Fibroblast of mammary gland (primary cell): ENCODE measurements at places on chromosomes 4 and X.
A peak's percentile ranks its signal among the peaks of the same experiment; 100 is the strongest.

DNA sequence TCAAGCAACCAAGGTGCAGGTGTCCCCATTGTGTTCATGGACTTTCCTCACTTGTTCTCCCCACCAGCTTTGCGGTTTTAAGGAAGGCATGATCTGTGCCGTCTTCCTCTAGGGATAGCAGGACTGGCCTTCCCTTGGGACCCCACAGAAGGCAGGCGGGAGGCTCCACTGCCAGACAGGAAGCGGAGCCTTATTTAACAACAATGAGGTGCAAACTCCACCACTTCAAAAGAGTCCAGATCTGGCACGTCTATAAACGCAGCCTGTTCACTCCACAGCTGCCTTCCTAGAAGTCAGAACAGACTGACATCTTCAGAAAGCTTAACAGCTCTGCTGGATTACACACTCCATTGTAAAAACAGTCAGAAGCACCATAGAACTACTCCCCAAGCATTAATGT is 1.7 kb upstream of the GPR143 start:
- DNase-seq = no peak

- peak; percentile 36 for DNase-seq
Observed at GRCh38 chr4:84944947-84945346, 21.5 kb downstream of the WDFY3 start.

DNA sequence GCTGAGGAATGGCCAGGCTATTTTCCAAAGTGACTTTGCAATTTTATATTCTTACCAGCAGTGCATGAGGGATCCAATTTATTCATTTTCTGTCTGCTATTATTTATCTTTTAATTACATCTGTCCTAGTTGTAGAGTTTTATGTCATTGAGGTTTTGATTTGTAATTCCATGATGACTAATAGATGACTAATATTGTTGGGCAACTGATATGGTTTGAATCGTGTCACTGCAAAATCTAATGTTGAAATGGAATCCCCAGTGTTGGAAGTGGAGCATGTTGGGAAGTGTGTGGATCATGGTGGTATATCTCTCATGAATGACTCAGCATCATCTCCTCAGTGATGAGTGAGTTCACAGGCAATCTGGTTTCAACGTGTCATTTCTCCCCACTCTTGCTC is 201.5 kb downstream of the TBX22 start:
- DNase-seq = peak; percentile 78

DNA sequence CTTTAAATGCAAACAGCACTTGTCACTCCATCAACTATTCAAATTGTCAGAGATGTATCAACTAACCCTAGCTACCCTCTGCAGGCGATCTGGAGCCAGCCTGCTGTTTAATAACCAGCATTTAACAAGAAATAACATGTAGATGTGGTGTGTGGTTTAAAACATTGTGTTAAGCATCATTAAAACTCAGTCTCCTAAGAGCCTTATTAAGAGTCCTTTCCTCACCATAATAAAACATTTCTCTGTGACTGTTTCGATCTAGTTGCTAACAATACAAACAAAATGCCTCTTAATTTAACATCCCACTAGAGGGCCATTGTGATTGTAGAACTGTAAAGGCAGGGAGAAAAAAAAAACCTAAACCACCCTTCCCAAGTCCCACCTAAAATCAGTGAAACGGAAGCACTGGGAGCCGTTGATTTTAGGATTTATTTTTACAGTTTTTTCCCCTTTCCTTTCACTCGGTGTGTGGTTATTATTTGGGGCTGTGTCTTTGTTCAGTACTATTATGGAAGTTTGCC is 708.6 kb downstream of the C4orf33 start:
- no peak for DNase-seq

DNA sequence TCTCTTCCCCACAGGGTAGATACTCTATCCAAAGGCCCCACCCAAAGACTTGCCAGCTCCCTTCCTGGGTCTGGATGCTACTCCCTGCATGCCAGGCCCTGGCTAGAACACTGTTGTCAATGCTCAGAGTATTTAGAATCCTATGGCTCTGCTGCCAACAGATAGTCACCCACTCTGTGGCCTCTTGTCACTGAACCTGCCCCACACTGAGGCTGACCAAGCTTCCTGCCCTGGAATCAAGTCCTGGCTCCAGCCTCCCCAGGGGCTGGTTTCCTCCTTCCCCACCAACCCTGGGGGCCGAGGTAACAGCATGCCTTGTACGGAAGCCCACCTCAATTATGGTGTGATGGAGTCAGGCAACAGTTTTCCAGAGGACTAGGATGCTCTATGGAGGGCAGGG is 63.3 kb downstream of the EFNB1 start:
- DNase-seq = no peak

DNA sequence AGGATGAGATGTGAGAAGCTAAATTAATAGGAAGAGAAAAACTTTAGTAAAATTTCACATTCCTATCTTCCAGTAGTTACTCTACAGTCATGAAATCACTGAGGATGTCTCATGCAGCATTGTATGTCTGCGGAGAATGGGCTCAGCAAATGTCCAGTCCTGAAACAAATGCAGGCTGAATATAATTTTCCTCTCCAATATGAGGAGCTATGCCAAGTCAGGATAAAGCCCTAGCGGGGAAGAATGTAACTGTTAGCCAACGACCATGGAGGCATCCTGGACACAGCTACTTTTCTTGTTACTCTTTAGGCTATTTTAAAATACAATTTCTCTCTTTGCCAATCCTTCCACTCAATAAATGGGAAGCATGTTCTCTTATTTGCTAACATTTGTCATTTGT is 127.7 kb downstream of the PRKX start:
- no peak for DNase-seq

DNA sequence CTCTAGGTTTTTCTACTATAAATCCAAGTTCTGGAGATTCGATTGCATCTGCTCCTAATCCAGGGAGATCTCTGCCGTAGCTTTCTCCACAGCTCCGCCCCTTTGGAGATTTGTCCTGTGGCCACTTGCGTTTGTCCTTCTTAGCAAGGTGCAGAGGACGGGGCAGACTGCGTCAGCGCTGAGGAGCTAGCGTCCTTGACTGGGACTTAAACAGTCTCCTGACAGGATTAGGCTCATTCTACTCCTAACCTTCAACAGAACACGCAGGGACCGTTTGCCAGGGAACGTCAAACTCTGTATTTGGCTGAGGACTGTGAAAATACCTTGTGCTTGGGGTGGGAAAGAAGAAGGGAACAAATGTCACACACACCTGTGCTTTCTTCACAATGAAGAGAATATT is 38.6 kb downstream of the SORBS2 start:
- DNase-seq = no peak

DNA sequence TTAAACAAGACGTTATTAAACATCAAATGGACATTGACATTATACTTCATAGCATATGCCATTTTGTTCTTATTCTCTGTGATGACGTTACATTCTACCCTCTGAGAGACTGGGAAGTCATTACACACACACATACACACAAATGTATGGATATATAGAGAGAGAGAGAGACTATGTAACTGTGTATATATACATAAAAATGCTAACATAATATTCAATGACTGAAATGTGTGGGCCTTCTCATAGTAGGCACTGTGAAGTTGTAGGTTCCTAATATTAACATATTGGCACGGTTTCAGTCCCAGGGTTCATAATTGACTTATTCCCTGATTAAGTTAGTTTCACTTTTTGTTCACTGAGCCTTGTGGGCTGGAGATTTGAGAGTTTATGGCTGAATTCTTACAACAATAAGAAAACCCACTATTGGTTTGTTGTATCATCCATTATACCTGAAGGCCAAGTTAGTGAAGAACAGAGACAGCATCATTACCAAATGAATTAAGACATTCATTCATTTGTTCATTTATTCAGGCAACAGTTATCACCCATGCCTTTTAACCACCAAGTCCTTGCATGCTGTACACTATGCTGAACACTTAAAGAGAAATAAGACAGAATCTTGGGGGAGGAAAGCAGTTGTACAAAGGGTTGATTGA is 68.5 kb downstream of the GAB1 start:
- DNase-seq = no peak

DNA sequence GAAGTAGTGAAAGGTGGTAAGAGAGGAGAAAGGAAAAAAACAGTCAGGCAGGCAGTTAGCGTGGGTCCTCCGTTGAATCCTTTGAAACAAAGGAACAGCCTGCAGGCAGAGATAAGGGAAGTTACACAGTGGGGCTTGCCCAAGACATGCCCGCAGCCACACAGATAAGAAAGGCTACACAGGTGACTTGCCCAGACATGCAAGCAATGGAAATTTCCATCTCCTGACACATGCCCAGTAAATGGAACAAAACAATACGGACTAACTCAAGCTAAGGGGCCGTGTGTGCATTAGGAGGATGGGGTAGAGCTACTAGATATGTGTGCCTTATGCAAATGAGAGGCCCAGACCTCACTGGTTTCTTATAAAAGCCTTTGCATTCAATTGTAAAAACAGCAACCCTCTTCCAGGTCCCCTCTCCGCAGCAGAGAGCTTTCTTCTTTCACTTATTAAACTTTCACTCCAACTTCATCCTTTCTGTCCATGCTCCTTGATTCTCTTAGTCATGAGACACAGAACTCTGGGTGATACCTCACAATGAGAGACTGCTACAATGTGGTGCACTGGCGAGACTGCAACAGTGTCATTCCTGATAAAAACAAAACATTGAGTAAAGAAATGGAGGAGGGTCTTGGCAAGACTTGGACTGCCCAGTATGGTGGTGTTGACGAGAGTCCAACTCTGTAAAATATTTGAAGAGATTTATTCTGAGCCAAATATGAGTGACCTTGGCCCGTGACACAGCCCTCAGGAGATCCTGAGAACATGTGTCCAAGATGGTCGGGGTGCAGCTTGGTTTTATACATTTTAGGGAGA is 997.4 kb upstream of the PRKX start:
- no peak for DNase-seq

DNA sequence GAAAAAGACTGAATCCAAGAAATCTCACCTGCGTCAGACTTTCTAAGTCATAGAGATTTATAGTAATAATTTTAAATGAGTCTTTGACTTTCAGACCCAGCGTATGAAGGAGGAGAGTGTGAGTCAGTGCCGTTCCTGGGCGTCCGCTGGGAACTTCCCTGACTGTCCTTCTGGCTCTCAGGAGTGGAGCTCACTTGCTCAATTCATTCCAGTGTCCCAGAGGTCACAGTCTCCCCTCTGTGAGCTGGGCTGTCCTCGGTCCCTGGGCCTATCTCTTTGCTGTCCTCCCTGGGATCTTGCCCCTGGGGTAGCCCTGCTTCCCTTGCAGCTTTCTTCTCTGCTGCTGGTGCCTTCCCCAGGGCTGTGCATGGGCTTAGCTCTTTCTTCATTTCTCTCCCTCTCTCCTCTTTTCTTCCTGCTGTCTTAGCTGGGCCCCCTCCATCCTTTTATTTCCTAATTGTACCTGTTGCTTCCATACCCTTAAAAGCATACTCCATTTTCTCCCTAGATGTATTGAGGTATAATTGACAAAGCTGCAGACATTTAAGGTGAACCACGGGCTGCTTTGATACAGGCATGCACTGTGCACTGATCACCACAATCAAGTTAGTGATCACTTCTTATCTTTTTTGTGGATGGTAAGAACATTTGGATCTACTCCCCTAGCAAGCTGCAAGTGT is 11.6 kb downstream of the SORBS2 start:
- no peak for DNase-seq

DNA sequence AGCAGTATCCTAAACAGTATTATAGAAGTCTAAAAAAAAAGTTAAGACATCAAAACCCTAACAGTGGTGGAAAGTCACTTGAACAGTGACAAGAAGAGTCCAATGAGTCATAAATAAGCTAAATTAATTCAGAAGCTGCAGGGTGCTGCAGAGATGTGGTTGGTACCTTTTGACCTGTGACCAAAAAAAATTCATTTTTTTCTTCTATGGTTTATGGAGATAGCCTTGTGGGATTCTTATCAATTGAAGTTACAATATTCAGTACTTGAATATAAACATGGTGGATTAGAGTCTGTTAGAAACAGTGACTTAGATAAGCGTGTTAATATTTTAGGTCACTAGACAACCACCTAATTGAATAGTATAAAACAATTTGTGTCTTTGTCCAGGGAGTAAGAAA is 35.4 kb downstream of the CCSER1 start:
- no peak for DNase-seq

DNA sequence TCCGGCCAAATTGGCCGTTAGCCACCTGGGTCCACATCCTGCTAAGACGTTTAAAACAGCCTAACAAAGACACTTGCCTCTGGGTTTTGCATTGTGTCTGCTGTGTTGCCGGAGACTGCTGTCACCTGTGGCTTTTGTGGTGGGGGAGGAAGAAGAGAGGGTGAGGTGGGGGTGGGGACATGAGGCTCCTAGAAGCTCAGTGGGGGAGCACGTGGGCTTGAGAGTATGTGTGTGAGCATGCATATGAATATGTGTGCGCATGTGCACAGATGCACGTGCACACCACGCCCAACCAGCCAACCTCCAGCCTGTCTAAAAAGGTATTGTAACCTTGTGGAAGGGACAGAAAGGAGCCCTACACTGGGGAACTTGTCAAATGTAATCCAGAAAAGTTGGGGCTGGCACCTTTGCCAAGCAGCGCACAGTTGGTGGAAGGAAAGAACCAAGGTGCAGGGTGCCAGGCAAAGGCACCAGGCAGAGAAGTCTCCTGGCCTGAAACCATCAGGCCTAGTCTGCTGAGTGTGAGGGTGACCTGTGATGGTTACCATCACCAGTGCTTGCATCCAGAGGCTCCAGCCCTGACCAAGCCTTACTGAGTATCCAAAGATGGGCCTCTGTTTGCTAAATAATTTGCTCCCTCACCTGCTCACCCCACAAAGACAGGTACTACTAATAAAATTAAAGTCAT is 10.1 kb upstream of the SASH3 start:
- no peak for DNase-seq

DNA sequence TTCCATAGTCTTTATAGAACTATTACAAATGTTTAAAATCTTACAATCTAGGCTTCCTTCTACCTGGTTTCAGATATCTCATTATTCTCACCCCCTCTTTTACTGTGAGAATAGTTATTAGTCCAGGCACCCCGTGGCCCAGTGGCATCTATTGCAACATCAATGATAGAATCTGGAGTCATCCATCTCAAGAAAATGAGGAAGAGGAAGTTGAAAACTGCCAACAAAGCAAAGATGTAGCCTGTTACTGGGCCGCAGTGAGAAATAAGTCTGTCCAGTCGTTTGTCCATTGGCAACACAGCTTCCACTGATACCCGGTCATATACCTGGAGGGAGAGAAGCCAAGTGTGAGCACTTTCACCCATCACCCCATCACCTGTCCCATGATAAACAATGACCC is 6.0 kb upstream of the ASB11 start:
- no peak for DNase-seq

GRCh38 chr4:7342223-7343080 is 92.3 kb downstream of the PSAPL1 start:
- no peak for DNase-seq

DNA sequence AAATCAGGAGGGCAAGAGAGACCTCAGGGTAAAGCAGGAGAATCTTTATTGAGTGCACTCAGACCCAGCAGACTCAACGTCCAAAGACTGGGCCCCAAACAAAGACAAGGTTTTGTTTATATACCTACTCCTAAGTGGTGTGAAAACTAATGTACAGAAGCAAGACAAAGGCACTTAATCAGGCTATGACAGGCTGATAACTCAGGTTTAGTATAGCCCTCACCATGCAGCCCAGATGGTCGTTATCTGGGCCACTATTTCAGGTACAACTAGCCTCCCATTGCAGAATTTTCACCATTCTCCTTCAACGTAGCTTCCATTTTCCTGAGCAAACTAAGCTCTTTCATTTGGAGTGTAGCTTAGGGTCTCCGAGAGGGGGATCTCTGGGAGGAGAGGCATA is 36.9 kb downstream of the SULT1E1 start:
- no peak for DNase-seq
